ENCODE measurements at places on chromosomes 4 and X.
A peak's percentile ranks its signal among the peaks of the same experiment; 100 is the strongest.

- DNase-seq: no peak
Observed at GRCh38 chrX:8048466-8048865, 121.3 kb upstream of the PNPLA4 start.

- peak; percentile 21 for DNase-seq
Observed at GRCh38 chr4:169664615-169665014, 44.2 kb downstream of the CLCN3 start.

- DNase-seq: no peak
Observed at GRCh38 chrX:153983321-153983801, 10.8 kb downstream of the TMEM187 start.

DNA sequence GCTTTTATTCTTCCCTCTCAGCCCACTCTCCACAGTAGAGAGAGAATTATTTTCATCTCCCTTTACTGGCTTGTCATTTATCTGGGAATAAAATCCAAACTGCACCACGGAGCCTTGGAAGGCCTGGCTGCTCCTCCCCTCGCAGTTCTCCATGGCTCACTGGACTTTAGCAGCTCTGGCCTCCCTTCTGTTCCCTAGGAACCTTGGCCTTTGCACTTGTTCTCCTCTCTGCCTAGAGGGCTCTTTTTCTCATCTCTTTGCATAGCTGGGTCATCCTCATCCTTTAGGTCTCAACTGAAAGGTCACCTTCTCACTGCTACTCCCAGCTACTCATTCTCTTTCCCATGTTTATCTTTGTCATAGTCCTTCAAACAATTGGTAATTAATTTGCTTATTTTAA is 31.3 kb upstream of the TAPT1 start:
- DNase-seq: no peak

GRCh38 chr4:54800831-54801530 is 143.2 kb downstream of the KIT start:
- DNase-seq: no peak

Data from SK-N-SH (cell line).